Cardiac septum (tissue), 1 donor: ENCODE measurements at places on chromosomes 5 and 9. TPM values are rescaled to one million over a fixed set of nuclear protein-coding genes. Genes with fewer than 3 reads are reported as not detected.

SPINK6 gene
- total RNA-seq, result not detected

HAVCR1 gene
- total RNA-seq, result 0.57 TPM

DNA sequence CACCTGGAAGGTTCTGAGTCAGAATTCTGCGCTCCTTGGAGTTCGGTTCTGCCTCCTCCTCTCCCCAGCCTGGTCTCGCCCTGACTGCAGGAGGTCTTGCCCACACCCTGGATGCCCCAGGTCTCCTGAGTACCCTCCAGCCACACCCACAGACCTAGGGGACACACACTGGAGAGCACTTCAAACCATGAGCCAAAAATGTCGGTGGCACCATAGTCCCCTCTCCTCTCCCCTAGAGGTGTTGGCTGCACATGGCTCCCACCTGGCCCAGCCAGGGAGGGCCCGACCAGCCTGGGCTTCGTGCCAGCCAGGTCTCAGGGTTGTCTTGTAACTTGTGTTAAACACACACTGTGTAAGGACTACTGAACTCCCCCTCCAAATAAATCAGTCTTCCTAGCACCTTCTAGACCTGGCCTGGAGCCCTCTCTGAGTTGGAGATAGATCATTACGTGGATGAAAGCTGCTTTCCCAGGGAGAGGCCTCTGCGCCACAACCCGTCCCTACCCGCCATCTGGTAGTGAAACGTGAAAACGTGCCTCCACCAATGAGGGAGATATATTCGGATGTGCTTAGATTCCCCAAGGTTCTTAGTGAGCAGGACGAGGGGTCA is 49.9 kb upstream of the CTSL start:
- peak; percentile 67 for DNase-seq

ORM2 gene
- 0.32 TPM for total RNA-seq

DNA sequence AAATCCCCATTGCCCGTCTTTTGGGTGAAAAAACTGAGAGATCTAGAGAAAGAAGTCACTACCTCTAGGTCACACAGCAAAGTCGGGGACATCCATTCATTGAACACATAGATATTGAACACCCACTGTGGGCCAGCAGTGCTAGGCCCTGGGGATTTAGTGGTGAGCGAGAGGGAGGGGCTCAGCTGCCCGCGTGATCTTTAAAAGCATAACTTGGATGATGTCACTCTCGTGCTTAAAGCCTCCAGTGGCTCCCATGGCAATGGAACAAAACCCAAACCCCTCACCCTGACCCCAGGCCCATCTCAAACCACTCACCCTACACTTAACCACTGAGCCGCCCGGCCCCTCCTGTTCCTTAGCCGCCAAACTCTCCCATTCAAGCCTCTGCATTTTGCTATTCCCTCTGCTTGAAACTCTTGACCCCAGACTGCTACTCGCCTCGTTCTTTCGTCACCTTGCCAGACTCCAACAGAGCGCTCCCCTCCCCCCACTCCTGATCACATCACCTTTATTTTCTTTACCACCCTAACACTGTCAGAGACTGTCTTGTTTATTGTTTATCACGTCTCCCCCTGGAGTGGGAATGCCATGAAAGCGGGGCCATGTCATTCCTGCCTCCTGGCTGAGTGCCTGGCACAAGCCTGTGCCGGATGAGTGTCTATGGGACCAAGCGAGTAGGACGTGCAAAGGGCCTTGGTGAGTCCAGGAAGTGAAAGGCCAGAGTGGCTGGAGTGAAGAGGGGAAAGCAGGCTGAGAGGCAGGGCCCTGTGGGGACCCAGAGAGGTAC is 710 bp upstream of the PIP5KL1 start:
- no peak for DNase-seq

CA9 gene
- 0.48 TPM for total RNA-seq

TRIM36 gene
- 0.75 TPM for total RNA-seq

MOB3B gene
- total RNA-seq, result 0.51 TPM

GRCh38 chr9:131391504-131391903 is 2.4 kb upstream of the PRRC2B start:
- DNase-seq, result no peak

DNA sequence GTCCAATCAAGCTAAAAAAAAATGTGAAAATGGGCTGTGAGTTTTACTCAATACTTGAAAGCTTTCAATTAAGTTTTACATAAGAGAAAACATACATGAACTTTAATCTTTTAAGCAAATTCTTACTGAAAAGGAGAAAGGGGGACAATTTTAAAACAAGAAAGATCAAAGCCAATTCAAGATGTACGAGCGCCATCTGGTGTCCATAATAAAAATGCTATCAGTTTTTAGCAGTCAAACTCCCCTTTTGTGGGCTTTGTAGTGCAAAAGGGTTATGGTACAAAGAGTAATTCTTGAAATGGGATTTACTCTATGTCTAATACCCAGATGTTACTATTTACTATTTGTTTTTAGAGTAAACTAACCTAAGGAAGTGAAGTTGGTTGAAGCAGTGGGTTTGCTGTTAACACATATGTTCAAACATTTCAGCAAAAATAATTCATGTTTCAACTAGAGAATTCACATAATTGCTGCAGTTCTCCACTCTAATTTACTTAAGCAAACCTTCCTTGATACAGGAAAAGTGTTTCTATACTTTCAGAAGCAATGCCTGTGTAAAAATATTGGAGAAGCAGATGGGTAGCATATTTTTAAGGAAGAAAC is 228.2 kb upstream of the TYRP1 start:
- no peak for DNase-seq

DNA sequence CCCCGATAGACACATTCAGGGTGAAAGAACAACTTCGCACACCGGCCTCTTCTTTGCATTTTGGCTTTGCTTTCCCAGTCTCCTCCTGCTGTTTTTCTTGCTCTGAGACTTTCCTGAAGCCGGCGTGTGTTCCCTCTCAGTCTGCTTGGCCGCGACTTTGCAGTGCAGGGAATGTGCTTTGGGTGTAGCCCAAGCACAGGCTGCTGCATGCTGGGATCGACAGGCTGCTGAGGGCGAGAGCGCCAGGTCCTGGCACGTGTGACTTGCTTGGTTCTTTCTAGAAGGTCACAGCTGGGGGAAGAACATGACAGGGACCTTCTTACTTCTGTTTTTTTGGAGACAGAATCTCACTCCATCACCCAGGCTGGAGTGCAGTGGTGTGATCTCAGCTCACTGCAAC is 40.6 kb downstream of the TENT4A start:
- DNase-seq, result no peak

- no peak for DNase-seq
Measured at GRCh38 chr5:173901705-173902104, 13.6 kb downstream of the CPEB4 start.

DNA sequence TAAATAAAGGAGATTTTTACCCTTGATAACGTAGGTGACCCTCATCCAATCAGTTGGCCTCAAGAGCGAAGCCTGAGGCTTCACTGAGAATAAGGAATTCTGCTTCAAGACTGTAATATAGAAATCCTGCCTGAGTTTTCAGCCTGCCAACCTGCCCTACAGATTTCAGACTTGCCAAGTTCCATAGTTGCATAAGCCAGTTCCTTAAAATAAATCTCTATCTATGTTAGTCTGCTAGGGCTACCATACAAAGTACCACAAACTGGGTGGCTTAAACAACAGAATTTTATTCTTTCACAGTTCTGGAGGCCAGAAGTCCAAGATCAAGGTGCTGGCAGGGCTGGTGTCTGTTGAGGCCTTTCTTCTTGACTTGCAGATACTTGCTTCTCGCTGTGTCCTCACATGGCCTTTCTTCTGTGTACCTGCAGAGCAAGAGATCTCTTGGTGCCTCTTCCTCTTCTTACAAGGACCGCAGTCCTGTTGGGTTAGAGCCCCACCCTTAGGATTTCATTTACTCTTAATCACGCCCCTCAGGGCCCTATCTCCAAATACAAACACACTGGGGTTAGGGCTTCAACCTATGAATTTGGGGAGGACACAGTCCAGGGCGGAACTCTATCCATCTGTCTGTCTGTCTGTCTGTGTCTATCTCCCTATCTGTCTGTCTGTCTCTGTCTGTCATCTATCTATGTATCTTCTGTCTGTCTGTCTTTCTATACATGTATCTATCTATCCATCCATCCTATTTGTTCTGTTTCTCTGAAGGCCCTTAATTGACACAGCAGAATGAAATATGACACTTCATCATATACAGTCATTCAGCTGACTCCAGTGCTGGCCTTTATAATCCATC is 17.0 kb upstream of the CMBL start:
- DNase-seq, result no peak
